ENCODE measurements at places on chromosomes 6 and 20. TPM values are rescaled to one million over a fixed set of nuclear protein-coding genes. Genes with fewer than 3 reads are reported as not detected.

- H3K27me3 ChIP-seq = no peaks in the 10 kb centered on the region
- DNase-seq = no peak
- no peaks in the 10 kb centered on the region for H3K36me3 ChIP-seq
- H3K4me1 ChIP-seq = no peaks in the 10 kb centered on the region
- no peak overlapping the region for H3K27ac ChIP-seq
Observed at GRCh38 chr6:145155873-145156782, 579.2 kb downstream of the EPM2A start.

DNA sequence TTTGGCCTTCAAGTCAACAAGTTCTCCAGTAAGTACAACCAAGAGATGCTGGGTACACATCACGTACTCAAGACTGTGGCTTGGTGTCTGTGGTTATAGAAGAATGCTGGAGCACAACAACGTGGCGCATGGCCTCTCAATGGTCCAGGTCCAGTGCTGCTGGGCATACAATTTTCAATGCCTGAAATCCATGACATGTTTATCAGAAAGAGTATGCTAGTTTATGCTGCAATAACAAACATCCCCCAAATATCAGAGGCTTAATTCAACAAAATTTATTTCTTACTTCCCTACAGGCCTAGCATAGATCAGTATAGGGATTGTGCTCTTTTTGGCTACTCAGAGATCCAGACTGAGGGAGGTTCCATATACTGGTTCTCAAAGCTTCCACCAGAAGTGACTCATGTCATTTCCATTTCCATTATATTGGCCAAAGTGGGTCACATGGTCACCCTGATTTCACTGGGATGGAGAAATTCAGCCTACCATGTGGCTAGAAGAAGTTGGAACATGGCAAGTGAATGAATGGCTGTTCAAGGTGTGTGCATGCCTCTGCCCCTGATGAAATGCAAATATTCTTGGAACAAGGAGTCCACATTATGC lies 33.3 kb upstream of the KIF16B start:
- no peak overlapping the region for H3K4me3 ChIP-seq
- peaks cover 26% of the 10 kb centered on the region for H3K4me1 ChIP-seq
- DNase-seq = no peak
- peak overlapping the region; percentile 82 for H3K27ac ChIP-seq
- H3K36me3 ChIP-seq = no peaks in the 10 kb centered on the region

DNA sequence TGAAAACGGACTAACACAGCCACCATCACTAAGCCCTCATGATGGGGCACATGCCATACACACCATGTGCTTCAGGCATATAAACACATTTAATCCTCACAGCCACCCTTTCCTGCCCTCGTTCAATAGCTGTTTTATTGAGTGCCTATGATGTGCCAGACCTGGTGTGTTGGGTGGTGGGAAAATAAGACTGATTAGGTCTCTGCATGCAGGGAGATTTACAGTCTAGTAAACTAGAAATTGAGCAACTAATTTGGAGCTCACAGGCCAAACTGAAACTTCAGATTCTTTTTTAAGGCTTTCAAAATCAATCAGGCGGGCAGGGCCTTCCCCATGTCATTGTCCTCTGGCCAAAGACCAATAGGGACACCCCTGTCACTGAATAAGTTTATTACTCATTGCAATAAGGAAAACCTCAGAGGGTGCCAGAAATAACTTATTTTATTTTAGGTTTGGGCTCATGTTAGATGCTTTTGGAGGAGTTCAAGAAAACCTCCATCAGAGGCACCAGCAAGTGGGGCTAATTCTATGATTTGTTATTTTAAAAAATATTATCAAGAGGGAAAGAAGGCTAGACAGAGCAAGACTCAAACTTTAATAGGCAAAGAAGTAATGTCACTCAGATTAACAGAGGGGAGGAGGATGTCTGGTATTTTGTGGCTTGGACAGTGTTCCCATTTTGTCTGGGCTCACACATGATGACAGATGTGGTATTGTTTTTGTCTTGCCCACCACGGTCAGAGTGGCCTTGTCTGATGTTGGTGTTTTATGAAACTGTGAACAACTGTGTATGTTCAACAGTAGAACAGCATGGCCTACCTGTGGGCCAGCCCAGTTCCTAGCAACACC lies 12.0 kb downstream of the ZFP64 start:
- H3K4me3 ChIP-seq = no peak overlapping the region
- no peaks in the 10 kb centered on the region for H3K36me3 ChIP-seq
- H3K27me3 ChIP-seq = no peaks in the 10 kb centered on the region
- no peaks in the 10 kb centered on the region for H3K4me1 ChIP-seq

GRCh38 chr6:30915591-30915946 lies 1.5 kb downstream of the VARS2 start:
- no peak overlapping the region for H3K4me3 ChIP-seq
- peak; percentile 74 for DNase-seq
- H3K27me3 ChIP-seq = no peaks in the 10 kb centered on the region
- no peaks in the 10 kb centered on the region for H3K36me3 ChIP-seq

DNA sequence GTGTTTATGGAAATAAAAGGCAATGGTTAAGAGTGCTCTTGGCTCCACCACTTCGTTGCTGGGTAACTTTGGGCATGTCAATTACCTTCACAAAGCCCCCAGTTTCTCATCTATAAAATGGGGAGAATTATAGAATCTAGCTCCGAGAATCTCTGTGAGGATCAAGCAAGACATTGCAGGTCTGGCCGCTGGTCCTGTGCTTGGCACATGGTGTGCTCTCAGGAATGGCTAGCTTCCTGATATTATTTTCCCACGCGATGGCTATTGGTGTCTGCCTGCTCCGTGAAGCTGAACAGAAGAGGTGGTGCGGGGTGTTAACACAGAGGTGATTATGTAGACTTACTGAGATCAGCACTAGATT lies 57.0 kb downstream of the NOX3 start:
- no peaks in the 10 kb centered on the region for H3K4me1 ChIP-seq
- H3K27me3 ChIP-seq = no peaks in the 10 kb centered on the region
- no peak overlapping the region for H3K27ac ChIP-seq
- no peak overlapping the region for H3K4me3 ChIP-seq
- no peaks in the 10 kb centered on the region for H3K36me3 ChIP-seq

The OR12D3 gene
- not detected for total RNA-seq

- no peaks in the 10 kb centered on the region for H3K27me3 ChIP-seq
- H3K4me3 ChIP-seq = no peak overlapping the region
- H3K27ac ChIP-seq = no peak overlapping the region
- no peaks in the 10 kb centered on the region for H3K36me3 ChIP-seq
- H3K4me1 ChIP-seq = no peaks in the 10 kb centered on the region
Observed at GRCh38 chr20:51500936-51501335, 41.6 kb downstream of the NFATC2 start.

DNA sequence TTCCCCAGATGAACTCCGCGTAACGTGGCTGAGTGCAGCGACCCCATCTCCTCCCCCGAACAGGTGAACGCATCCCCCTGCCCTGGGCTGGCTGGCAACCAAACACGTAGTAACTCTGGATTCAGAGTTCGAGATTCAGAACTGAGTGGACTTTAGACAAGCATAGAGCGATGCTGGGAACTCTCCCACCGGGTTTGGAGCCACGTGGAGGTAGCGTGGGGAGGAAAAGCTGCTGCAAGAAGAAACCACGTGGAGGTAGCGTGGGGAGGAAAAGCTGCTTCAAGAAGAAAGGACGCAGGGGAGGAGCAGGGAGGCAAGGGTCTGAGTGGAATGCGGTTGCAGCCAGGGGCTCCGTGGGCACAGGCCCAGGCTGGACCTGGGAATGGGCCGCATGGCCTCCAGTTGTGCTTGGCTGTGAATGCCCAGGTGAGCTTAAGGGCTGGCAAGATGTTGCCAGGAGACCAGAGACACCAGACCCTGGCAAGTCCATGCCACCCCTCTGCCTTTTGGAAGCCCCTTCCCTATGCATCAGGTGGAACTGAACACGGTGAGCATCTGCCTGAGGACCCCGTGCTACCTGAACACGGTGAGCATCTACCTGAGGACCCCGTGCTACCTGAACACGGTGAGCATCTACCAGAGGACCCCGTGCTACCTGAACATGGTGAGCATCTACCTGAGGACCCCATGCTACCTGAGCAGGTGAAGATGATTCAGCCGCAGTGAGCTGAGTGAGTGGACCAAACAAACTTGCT lies 118.0 kb upstream of the FRMD1 start:
- H3K36me3 ChIP-seq = no peaks in the 10 kb centered on the region
- H3K4me1 ChIP-seq = no peaks in the 10 kb centered on the region
- H3K4me3 ChIP-seq = no peak overlapping the region
- no peak overlapping the region for H3K27ac ChIP-seq

- H3K36me3 ChIP-seq = no peaks in the 10 kb centered on the region
- H3K4me1 ChIP-seq = peaks cover 3% of the 10 kb centered on the region
- no peaks in the 10 kb centered on the region for H3K27me3 ChIP-seq
- DNase-seq = peak; percentile 45
- H3K27ac ChIP-seq = no peak overlapping the region
Observed at GRCh38 chr6:125906158-125906998, 50.2 kb upstream of the HINT3 start.

DNA sequence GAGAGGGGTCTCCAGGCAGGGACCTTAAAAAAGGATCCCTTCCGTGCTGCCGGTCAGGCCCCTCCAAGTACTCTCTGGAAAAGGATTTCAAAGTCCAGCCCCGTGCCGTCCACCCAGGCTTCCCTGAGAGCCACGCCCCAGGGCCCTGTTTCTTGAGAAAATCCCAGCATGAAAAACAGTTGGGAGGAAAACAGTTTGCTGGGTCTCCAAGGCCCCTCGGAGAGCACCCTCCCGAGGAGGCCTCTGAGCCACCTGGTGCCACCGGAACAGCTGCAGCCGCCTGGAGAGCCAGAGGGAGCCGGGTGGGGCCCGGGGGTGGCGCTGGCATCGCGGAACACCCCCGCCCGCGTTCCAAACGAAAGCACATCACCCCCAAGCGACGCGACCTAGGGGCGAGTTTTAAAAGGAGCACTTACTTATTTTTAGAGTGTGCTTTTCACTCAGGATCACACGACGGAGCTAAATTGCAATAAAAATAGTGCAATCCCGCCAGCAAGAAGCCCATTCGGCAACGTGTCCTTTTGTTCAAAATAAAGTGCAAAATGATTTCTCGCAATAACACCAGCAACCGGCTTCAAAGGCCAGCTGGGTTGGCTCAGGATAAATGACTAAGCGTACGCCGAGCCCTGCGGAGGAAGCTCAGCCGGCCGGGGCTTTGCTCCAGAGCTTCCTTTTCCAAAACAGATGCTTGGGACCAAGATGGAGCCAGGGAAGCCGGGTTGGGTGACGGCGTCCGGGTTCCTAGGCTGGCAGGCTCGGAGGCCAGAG lies 64.2 kb downstream of the YTHDF1 start:
- H3K36me3 ChIP-seq = no peaks in the 10 kb centered on the region
- no peaks in the 10 kb centered on the region for H3K4me1 ChIP-seq
- no peak for DNase-seq
- no peak overlapping the region for H3K4me3 ChIP-seq
- no peak overlapping the region for H3K27ac ChIP-seq

The CRIP3 gene
- 0.80 TPM for total RNA-seq

The LY86 gene
- 0.27 TPM for total RNA-seq

- H3K27me3 ChIP-seq = no peaks in the 10 kb centered on the region
- no peaks in the 10 kb centered on the region for H3K36me3 ChIP-seq
- DNase-seq = no peak
- H3K4me1 ChIP-seq = no peaks in the 10 kb centered on the region
Observed at GRCh38 chr6:4412488-4412887, 277.1 kb upstream of the ECI2 start.

DNA sequence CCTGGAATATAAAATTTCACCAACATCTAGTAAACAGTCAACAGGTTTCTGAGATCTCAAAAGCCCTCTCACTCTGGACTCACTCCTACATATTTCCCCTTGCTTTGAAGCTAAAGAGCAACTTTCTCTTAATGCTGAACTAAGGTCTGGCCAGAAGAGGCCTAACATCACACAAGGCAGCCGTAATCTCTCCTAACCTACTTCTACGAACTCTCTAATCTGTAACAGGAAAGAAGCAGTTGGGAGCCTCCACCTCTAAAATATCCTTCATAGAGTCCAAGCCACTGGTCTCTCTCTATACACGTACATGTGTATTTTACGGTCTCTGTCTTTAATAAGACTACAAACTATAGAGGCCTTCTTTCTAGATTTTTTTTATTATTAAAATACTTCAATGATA lies 72.0 kb downstream of the REV3L start:
- H3K4me3 ChIP-seq = no peak overlapping the region
- DNase-seq = no peak
- no peak overlapping the region for H3K27ac ChIP-seq
- no peaks in the 10 kb centered on the region for H3K27me3 ChIP-seq

The EYS gene
- total RNA-seq = 1.4 TPM

The GMEB2 gene
- 10.7 TPM for total RNA-seq

- DNase-seq = no peak
- H3K27ac ChIP-seq = no peak overlapping the region
- no peak overlapping the region for H3K4me3 ChIP-seq
- no peaks in the 10 kb centered on the region for H3K27me3 ChIP-seq
- H3K36me3 ChIP-seq = no peaks in the 10 kb centered on the region
- no peaks in the 10 kb centered on the region for H3K4me1 ChIP-seq
Observed at GRCh38 chr6:130296854-130297253, 69.0 kb upstream of the TMEM200A start.

DNA sequence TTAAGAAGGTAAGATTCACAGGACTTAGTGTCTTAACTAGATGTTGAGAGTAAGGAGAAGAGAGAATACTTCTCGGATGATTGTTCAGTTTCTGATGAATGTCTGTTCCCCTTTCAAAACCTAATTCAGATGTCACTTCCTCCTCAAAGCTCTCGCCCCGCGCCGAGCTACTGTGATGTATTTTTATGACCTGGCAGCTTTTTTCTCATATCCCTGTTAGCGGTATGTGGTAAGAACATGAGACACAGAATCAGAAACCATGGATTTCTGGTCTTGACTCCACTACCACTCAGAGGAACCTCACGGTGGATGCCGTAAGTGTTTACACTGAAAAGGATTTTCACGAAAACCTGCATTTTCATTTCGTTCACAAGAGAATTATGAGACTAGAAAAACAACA lies 48.4 kb downstream of the CEP43 start:
- H3K4me3 ChIP-seq = no peak overlapping the region
- H3K4me1 ChIP-seq = no peaks in the 10 kb centered on the region
- H3K36me3 ChIP-seq = no peaks in the 10 kb centered on the region
- H3K27ac ChIP-seq = no peak overlapping the region
- no peak for DNase-seq
- H3K27me3 ChIP-seq = no peaks in the 10 kb centered on the region

DNA sequence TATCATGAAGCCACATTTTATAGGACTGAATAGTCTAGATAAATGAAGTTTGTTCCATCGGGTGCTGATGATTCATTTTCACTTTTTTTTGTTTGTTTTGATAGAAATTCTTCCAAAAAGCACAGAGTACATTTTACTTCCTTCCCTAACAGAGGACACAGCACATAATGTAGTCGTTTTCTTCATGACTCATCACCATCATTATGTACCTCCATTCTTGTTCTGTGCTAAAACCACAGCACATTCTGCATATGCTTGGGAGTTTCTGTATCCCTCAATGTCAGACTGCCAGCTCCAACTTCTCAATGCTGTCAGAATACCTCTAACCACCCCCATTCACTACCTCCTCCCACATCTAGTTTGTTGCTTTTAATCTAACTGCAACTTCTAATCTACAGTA lies 1004.9 kb upstream of the ADGRB3 start:
- no peaks in the 10 kb centered on the region for H3K36me3 ChIP-seq
- DNase-seq = peak; percentile 3

DNA sequence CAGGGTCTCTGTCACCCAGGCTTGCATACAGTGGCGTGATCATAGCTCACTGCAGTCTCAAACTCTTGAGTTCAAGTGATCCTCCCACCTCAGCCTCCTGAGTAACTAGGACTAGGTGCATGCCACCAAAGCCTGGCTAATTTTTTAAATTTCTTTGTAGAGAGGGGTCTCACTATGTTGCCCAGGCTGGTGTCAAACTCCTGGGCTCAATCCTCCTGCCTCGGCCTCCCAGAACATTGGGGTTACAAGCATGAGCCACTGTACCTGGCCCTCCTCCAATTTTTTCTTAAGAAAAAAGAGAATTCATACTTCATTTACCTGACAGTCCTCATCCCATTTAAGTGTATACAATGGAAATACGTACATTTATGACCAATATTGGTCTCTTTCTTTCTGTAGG lies 37.9 kb downstream of the E2F3 start:
- H3K27ac ChIP-seq = no peak overlapping the region
- H3K4me1 ChIP-seq = no peaks in the 10 kb centered on the region
- no peaks in the 10 kb centered on the region for H3K27me3 ChIP-seq
- no peak for DNase-seq
